ENCODE measurements at places on chromosomes 4 and X. TPM values are rescaled to one million over a fixed set of nuclear protein-coding genes. Genes with fewer than 3 reads are reported as not detected.

BANK1 gene
- 1.00 TPM for total RNA-seq

PAGE2B gene
- total RNA-seq, result not detected

FREM3 gene
- total RNA-seq, result not detected

PDGFRA gene
- 152 TPM for total RNA-seq

MTMR8 gene
- 0.11 TPM for total RNA-seq

LONRF3 gene
- total RNA-seq, result 1.00 TPM

SULT1E1 gene
- total RNA-seq, result 0.33 TPM

UGT2B28 gene
- total RNA-seq, result not detected

ADH1C gene
- 0.44 TPM for total RNA-seq

TENT5D gene
- not detected for total RNA-seq

ENPEP gene
- total RNA-seq, result 0.12 TPM

OTUD6A gene
- under 0.01 TPM for total RNA-seq

GRPR gene
- not detected for total RNA-seq

QRFPR gene
- not detected for total RNA-seq

GLRB gene
- total RNA-seq, result 18.9 TPM

NPNT gene
- total RNA-seq, result 1.1 TPM

LRCH2 gene
- 15.8 TPM for total RNA-seq

SHOX gene
- not detected for total RNA-seq

GLOD5 gene
- total RNA-seq, result not detected

GPC3 gene
- total RNA-seq, result not detected

TMSB15A gene
- 8.7 TPM for total RNA-seq

TNMD gene
- total RNA-seq, result not detected

TCEAL7 gene
- 44.3 TPM for total RNA-seq

MRPS18C gene
- total RNA-seq, result 30.9 TPM

SYTL4 gene
- 6.5 TPM for total RNA-seq

REELD1 gene
- not detected for total RNA-seq

GPR50 gene
- not detected for total RNA-seq

ANAPC4 gene
- 27.6 TPM for total RNA-seq

UGT2B15 gene
- not detected for total RNA-seq

HS6ST2 gene
- 0.25 TPM for total RNA-seq

NPY5R gene
- total RNA-seq, result not detected

GPR34 gene
- total RNA-seq, result not detected

NAP1L3 gene
- 7.1 TPM for total RNA-seq

ADGRL3 gene
- total RNA-seq, result 0.11 TPM

ZNF157 gene
- total RNA-seq, result 0.12 TPM

TSPAN7 gene
- not detected for total RNA-seq

WAS gene
- total RNA-seq, result 0.22 TPM

CYLC1 gene
- total RNA-seq, result not detected

VCX gene
- total RNA-seq, result not detected

GATA1 gene
- total RNA-seq, result not detected

PGAM4 gene
- total RNA-seq, result 0.25 TPM

MAGEC3 gene
- total RNA-seq, result not detected

Measured in uterine smooth muscle cell (primary cell).